WTC11 (cell line): ENCODE measurements at places on chromosomes 3 and 15.
A peak's percentile ranks its signal among the peaks of the same experiment; 100 is the strongest.

GRCh38 chr15:41877631-41878354, 16.1 kb downstream of the SPTBN5 start:
- H3K4me3 ChIP-seq = no peak overlapping the region
- peaks cover 8% of the 10 kb centered on the region for H3K4me1 ChIP-seq
- DNase-seq = no peak
- no peaks in the 10 kb centered on the region for H3K36me3 ChIP-seq

DNA sequence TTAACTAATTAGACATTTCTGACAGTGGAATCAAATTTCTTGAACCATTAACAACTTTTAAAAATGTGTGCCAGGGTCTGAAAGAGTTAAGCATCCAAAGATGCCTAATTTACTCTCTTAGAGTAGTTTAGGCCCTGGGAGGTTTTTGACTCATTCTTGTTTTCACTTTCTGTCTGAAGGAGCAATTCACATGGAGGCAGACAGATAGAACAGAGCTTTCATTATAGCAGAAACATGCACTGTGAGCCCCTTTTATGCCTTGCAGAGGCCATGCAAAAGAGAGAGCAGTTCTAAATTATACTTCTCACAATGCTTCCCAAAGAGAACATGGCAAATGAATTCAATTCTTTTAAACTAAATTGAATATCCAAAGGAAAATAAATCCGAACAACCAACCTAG, 554.8 kb downstream of the MFSD1 start:
- H3K4me3 ChIP-seq = no peak overlapping the region
- peaks cover 12% of the 10 kb centered on the region; the same call in 1 of the 2 replicates for H3K4me1 ChIP-seq
- no peak for DNase-seq
- no peak overlapping the region for H3K27ac ChIP-seq

- H3K4me1 ChIP-seq = peaks cover 13% of the 10 kb centered on the region
Observed at GRCh38 chr3:143576568-143577270, 271.5 kb downstream of the SLC9A9 start.

DNA sequence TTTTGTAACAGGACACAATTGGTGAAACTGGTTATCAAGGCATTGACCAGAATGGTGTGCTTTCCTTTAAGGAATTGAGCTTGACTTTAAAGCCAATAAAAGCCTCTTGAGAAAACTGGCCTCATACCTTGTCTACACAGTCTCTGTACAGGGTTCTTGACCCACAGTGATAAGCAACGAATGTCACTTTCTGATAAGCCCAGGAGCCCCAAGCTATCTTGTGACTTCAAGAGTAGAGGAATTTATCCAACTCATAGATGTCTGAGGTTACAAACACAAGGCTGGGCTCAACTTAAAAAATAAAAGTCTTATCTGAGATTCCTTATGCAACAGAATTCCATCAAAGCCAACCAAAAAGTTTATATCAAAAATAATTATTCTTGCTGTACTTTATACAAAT, 212.1 kb downstream of the GBE1 start:
- H3K27ac ChIP-seq = no peak overlapping the region
- no peak for DNase-seq
- H3K27me3 ChIP-seq = no peaks in the 10 kb centered on the region
- H3K4me1 ChIP-seq = peaks cover 5% of the 10 kb centered on the region; the same call in 1 of the 2 replicates
- H3K4me3 ChIP-seq = no peak overlapping the region

DNA sequence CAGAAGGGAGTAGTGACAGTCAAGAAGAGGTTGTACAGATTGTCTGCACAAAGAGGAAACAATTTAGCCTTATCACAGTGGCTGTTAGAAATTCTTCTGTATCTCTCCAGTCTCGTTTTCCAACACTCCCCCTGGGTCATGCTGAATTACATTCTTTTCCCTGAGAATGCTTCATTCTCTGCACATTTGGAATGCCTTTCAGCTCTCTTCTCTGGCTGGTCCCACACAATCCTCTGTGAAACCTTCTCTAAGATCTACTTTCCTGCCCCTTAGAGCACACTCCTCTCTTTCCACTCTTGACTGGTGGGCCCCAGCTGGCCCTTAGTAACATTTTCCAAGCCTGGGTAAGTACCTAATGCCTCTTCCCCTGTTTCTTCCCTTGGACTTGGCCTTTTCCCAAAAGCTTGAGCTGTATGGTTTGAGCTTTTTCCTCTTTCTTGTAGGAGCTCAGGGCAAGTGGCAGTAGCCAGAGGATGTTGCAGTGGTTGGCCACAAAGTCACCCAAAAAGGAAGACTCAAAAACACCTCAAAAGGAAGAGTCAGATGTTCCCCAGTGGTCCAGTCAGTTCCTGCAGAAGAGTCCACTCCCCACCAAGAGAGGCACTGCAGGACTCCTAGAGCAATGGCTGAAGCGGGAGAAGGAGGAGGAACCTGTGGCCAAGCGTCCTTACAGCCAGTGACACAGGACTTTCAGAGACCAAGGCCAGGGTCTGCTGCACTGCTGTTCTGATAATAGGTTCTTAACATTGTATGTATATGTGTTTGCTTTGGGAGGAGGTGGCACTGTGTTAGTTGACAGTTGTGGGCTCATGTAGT, 25.7 kb downstream of the HMCES start:
- H3K4me3 ChIP-seq = peak overlapping the region; percentile 5; the same call in 1 of the 2 replicates
- H3K36me3 ChIP-seq = peaks cover 30% of the 10 kb centered on the region
- no peak for DNase-seq
- peaks cover 24% of the 10 kb centered on the region for H3K4me1 ChIP-seq
- H3K27ac ChIP-seq = peak overlapping the region; percentile 97

GRCh38 chr15:67173786-67174185, 80.7 kb downstream of the AAGAB start:
- peaks cover 7% of the 10 kb centered on the region; the same call in 1 of the 2 replicates for H3K36me3 ChIP-seq
- no peak for DNase-seq

DNA sequence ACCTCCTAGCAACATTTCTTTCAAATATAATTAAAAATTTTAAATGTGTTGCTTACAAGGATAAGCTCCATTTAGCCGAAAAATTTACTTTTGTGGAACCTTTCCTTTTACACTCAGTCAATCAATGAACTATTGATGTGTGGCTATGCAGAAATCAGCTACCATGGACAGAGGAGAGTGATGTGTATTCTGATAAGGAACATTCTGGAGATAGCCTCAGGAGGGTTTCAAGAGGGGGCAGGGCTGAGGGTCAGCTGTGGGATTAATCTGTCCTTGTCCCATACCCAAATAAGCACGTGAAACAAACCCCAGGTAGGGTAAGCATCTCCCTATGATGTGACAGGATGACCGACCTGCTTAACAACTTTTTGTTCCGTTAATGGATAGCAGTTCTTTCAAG, 192.6 kb upstream of the PROK2 start:
- H3K27me3 ChIP-seq = no peaks in the 10 kb centered on the region
- H3K27ac ChIP-seq = no peak overlapping the region
- DNase-seq = no peak
- no peaks in the 10 kb centered on the region for H3K36me3 ChIP-seq
